ENCODE measurements at places on chromosomes 1 and 21.
A peak's percentile ranks its signal among the peaks of the same experiment; 100 is the strongest.

DNA sequence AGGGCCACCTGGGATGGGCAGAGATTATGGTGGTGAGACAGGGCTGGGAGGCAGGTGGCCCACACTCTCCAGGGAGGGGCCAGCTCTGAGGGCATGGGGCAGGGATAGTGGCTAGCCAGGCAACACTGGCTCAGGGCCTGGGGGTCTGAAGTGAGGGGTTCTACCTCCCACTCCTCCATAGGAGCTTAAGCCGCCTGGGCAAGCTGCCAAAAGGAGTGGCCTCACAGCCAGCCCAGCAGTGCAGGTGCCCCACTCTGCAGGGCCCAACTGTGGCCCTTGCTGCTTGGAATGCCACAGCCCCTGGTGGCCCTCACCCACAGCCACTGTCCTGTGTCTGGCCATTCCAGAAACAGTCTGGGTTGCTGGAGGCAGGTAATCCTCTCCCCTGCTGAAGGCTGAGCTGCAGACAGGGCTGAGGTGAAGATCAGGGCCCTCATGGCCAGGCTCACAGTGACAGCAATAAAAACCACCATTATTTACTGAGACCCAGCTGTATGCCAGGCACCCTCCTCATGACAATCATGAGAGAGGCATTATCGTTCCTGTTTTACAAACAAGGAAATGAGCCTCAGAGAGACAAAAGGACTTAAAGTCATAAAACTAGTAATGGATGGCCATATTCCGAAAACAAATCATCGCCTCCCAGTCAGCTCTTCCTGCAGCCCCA, 31.0 kb downstream of the KIF21B start:
- DNase-seq: no peak

GRCh38 chr1:175487956-175488355, 255.4 kb downstream of the TNR start:
- DNase-seq: no peak

DNA sequence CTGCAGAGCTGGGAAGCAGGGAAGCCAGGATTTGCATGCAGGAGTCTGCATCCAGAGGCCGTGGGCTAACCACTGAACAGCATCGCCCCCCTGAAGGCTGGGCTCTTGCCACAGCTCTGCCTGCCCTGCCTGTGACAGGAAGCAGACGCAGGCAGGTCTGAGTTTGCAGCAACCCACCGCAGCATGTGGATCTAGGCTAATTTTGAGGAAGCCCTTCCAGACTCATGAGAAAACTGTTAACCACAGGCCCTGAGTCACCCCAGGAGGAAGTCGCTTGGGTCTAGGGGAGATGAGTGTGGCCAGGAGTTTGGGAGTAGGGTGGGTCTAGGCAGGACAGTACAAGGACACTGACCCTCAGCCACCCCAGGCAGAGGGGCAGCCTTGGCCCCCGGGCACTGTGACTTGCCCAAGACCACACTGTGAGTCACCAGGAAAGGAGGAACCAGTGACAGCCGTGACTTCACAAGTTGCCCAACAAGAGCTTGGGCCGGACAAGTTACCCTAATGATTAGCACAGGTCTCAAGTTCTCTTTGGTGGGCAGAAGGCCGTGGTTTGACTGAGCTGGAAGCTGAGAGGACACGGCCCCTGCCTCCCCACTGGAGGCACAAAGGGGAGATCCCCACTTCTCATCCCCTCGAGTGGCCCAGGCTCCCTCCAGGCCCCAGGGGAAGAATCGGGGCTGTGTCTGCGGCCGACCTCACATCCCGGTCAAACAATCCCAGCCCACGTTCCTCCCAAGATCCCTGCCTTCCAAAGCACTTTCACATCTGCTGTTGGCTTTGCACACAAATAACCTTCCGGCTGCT, 826 bp downstream of the LAPTM5 start:
- DNase-seq: no peak

DNA sequence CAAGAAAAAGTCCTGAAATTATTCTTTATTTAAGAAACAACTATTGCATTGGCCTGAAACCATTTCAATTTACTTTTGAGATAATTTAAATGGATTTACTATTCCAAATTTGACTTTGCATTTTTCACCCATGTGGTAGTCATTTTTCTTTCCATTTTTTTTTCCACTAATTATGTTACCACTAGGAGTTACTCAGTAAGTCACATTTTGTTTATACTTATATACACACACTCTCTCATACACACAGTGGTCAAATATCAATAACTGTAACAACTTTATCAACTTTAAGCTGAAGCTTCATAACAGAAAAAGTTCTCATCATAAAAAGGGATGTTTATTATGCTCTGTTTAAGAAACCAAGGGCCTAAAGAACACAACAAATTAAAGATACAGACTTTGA, 222.8 kb downstream of the SIPA1L2 start:
- no peak for DNase-seq

GRCh38 chr1:36866169-36866814, 168.0 kb downstream of the GRIK3 start:
- peak; percentile 17 for DNase-seq
